Substantia nigra (tissue), 51 donors: ENCODE measurements at places on chromosomes 2 and 18.

- DNase-seq, result no peak
These were observed 186.3 kb downstream of the MYCN start for GRCh38 chr2:16126517-16127275.

DNA sequence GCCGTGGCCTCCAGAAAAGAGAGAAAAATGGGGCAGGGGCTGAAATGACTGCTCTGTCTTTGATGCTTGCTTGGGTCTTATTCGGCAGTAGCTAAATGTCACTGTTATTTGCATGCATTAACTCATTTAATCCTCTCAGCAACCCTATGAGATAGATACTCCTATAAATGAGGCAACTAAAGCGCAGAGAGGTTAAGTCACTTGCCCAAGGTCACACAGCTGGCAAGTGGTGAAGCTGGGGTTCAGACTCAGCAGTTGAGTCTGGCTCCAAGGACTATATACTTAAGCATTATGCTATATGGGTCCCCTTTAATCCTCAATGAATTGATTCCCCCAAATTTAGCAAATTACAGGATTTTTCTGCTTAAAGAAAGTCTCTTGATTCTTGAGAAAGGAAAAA, 9.2 kb upstream of the SLC66A3 start:
- no peak for DNase-seq

GRCh38 chr2:188291142-188291616, 495 bp upstream of the GULP1 start:
- no peak for DNase-seq

DNA sequence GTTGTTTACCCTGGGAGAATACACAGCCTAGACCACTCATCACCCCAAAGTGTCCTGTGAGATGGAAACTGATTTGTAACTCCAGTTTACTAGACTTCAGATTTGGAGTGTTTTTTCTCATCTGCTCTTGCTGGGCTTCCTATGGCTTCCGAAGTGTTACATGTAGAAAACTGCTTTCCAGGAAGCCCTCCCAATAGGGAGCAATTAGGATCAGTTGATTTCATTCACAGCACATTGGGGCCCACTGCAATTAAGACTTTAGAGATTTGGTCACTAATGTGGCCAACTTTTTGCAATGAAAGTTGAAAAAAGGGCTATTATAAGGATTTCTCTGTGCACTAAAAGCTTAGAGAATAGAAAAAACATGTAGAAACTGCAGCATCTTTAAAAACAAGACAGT, 656.6 kb upstream of the CHAC2 start:
- no peak for DNase-seq

DNA sequence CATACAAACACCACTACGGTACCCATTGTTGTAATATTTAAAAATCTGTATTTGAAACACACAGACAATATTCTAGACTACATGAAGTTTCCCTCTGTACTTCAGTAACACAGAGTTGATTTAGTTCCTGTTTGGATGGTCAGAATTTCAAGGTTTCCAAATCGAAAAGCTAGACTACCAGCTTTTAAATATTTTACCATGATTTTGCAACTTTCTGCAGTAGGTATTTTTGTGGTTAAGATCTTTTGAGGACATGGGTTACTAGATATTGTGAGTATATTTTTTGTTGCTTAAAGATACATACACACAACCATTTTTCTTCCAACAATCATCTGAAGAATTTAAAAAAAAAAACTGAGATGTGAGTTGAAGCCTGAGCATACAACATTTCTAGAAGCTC, 10.9 kb downstream of the SERPINB5 start:
- no peak for DNase-seq

- no peak for DNase-seq
These were observed 93.1 kb downstream of the MDH1 start for GRCh38 chr2:63681896-63682295.

DNA sequence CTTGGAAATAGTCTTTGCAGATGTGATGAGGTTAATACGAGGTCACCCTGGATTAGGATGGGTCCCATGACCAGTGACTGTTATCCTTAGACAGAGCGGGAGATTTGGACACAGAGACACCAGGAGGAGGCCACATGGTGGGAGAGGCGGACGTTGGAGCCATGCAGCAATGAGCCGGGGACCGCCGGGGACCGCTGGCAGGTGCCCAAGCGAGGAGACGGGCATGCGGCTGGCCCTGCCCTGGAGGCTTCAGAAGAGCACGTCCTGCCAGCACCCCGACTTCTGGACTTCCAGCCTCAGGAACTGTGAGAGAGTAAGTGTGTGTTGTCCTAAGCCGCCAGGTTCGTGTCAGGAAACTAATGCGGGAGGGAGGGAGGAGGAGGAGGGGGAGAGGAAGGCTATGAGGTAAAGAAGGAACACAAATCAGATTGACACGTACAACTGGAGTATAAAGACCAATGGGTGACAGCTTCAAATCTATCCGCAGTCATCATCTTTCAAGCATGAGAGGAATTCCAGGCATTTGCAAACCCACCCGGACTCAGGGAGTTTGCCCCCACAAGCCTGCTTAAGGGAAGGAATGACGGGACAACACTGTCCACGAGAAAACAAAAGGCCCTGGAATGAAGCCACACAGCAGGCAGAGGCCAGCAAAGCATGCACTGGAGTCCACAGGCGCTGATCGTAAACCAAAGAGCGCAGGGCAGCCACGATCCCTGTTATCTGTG, 11.6 kb upstream of the BOK start:
- no peak for DNase-seq
